ENCODE measurements at places on chromosomes 1 and 21.
A peak's percentile ranks its signal among the peaks of the same experiment; 100 is the strongest.

GRCh38 chr1:174156437-174156836, 2.9 kb upstream of the RABGAP1L start:
- peaks cover 26% of the 10 kb centered on the region for H3K4me1 ChIP-seq
- H3K27me3 ChIP-seq: peaks cover 5% of the 10 kb centered on the region
- no peak overlapping the region for H3K27ac ChIP-seq
- H3K4me3 ChIP-seq: no peak overlapping the region
- H3K36me3 ChIP-seq: no peaks in the 10 kb centered on the region
- no peak for DNase-seq

GRCh38 chr1:211695135-211695816, 19.9 kb upstream of the NEK2 start:
- H3K4me3 ChIP-seq: no peak overlapping the region
- peaks cover 23% of the 10 kb centered on the region for H3K27me3 ChIP-seq
- no peak for DNase-seq

DNA sequence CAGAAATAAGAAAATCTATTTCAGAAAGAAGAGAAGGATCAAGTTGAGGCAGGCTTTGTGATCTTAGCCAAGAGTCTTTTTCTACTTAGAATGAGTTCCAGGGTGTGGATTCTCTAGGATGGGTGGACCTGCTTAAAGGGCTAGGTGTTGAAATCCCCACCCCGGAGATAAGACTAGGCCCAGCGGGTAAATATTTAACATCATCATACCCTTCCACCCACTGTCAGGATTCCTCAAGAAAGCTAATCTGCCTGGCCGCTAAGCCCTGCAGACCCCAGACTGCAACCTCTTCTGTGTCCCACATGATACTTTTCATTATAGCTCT, 5.8 kb downstream of the IGSF9 start:
- peaks cover 72% of the 10 kb centered on the region for H3K4me1 ChIP-seq
- peaks cover 14% of the 10 kb centered on the region for H3K27me3 ChIP-seq
- no peak overlapping the region for H3K27ac ChIP-seq
- DNase-seq: no peak
- no peak overlapping the region for H3K4me3 ChIP-seq

DNA sequence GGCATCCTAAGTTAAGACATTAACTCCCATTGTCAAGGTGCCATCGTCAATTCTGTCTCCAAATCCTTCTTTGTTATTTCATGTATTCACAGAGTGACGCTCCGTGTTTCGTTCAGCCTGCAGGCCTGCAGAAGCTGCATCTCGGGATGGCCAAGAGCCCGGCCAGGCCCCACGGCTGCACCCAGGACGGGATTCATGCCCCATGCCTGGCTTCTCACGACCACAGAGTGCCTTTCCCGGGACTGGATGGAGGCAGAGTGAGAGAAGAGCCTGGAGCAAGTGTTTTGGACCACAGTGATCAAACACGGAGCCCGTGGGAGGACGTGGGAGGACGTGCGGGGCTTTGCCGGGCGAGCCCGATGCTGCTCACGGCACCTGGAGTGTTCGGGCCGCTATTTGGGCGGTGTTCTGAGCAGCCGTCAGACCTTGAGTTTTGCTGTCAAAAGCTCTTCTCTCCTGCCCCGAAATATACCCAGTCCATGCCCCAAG, 56.8 kb downstream of the COL6A1 start:
- no peak for DNase-seq
- H3K27ac ChIP-seq: peak overlapping the region; percentile 90
- H3K4me3 ChIP-seq: peak overlapping the region; percentile 49
- peaks cover 6% of the 10 kb centered on the region for H3K27me3 ChIP-seq

- H3K27ac ChIP-seq: no peak overlapping the region
- DNase-seq: no peak
- no peaks in the 10 kb centered on the region for H3K36me3 ChIP-seq
- peaks cover 9% of the 10 kb centered on the region for H3K27me3 ChIP-seq
- peaks cover 14% of the 10 kb centered on the region for H3K4me1 ChIP-seq
Measured at GRCh38 chr1:116432655-116433265, 59.7 kb downstream of the ATP1A1 start.

GRCh38 chr1:27149084-27149761, 5.7 kb downstream of the SLC9A1 start:
- H3K27me3 ChIP-seq: no peaks in the 10 kb centered on the region
- peaks cover 6% of the 10 kb centered on the region for H3K36me3 ChIP-seq
- DNase-seq: no peak
- H3K27ac ChIP-seq: no peak overlapping the region
- no peak overlapping the region for H3K4me3 ChIP-seq

GRCh38 chr1:36034692-36035091, 49.2 kb upstream of the TEKT2 start:
- H3K4me3 ChIP-seq: no peak overlapping the region
- peaks cover 73% of the 10 kb centered on the region for H3K36me3 ChIP-seq
- DNase-seq: no peak
- no peaks in the 10 kb centered on the region for H3K27me3 ChIP-seq
- no peak overlapping the region for H3K27ac ChIP-seq

DNA sequence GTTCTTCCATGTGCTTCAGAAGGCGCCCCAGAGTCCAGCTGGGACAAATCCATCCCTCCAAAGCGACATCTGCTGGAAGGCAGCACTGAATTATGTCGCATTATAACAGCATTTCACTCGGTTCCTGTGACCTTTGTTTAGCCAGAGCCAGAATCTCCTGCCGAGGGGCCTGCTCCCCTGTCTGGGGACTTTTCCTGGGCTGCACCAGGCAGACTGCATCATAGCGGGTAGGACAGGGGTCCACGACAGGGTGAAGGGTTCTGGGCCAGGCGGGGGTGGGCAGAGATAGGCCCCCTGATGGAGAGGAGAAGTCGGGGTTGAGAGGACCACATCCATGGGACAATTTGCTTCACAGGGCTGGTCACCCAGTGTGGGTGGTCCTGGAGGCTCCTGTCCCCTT, 276.9 kb downstream of the MATN1 start:
- no peak for DNase-seq
- peaks cover 30% of the 10 kb centered on the region for H3K4me1 ChIP-seq
- H3K27ac ChIP-seq: no peak overlapping the region
- H3K27me3 ChIP-seq: peaks cover 38% of the 10 kb centered on the region
- no peaks in the 10 kb centered on the region for H3K36me3 ChIP-seq

DNA sequence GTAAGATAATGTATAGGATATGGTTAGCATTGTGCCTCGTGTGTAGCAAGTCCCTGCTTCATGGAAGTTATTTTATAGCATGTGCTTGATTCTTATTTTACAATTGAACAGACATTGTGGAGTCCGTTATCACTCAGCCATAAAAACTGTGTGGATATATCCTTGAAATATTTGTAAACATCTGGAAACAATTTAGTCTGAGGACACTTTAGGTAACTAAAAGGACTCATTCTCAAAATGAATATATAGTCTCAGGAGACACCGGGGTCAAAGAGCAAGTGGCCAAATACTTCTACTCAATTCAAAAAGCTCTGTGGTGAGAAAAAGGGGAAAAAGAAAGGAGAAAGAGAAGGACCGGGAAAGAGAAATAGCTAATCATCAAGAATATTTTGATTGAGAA, 23.7 kb downstream of the PRRX1 start:
- H3K36me3 ChIP-seq: no peaks in the 10 kb centered on the region
- peaks cover 33% of the 10 kb centered on the region for H3K4me1 ChIP-seq
- peak overlapping the region; percentile 2 for H3K4me3 ChIP-seq
- H3K27ac ChIP-seq: no peak overlapping the region
- DNase-seq: no peak
- H3K27me3 ChIP-seq: peaks cover 8% of the 10 kb centered on the region

DNA sequence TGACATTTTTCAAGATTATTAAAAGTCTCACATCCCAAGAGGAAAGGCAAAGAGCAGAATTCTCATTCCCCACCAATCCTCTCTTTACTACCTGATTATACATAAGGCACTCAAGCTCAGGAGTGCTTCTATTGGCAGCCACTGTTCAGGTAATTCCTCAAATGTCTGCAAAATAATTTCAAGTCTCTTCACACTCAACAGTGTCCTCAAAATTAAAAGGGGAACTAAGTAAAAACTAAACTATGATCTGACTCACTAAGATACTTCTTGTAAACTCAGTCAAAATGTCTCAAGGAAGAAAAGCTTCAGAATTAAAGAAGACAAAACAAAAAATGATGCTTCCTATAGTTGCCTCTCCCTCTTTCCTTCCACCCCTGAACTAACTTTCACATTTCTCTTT, 135.6 kb downstream of the GPATCH2 start:
- H3K27me3 ChIP-seq: no peaks in the 10 kb centered on the region
- peaks cover 6% of the 10 kb centered on the region for H3K36me3 ChIP-seq
- H3K4me3 ChIP-seq: no peak overlapping the region
- H3K27ac ChIP-seq: no peak overlapping the region
- no peak for DNase-seq

- H3K4me1 ChIP-seq: peaks cover 8% of the 10 kb centered on the region
- no peak overlapping the region for H3K4me3 ChIP-seq
Measured at GRCh38 chr1:1764876-1765470, 13.3 kb downstream of the NADK start.

DNA sequence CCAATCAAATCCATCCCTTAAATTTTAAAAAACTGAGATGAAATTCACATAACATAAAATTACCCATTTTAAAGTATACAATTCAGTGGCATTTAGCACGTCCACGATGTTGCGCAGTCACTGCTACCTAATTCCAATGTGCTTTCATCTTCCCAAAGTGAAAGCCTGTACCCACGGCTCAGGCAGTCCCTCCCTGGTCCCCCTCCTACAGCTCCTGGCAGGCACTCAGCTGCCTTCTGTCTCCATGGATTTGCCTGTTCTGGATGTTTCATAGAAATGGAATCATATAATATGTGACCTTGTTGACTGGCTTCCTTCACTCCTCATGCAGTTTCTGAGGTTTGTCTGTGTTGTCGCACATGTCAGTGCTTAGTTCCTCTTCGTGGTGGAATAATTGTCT, 386.3 kb downstream of the CAMTA1 start:
- H3K36me3 ChIP-seq: peaks cover 1% of the 10 kb centered on the region
- H3K27ac ChIP-seq: no peak overlapping the region
- no peak for DNase-seq

- peaks cover 5% of the 10 kb centered on the region for H3K27me3 ChIP-seq
- no peak overlapping the region for H3K4me3 ChIP-seq
- no peak for DNase-seq
- H3K27ac ChIP-seq: no peak overlapping the region
Measured at GRCh38 chr1:15738416-15739113, 2.5 kb downstream of the SLC25A34 start.

DNA sequence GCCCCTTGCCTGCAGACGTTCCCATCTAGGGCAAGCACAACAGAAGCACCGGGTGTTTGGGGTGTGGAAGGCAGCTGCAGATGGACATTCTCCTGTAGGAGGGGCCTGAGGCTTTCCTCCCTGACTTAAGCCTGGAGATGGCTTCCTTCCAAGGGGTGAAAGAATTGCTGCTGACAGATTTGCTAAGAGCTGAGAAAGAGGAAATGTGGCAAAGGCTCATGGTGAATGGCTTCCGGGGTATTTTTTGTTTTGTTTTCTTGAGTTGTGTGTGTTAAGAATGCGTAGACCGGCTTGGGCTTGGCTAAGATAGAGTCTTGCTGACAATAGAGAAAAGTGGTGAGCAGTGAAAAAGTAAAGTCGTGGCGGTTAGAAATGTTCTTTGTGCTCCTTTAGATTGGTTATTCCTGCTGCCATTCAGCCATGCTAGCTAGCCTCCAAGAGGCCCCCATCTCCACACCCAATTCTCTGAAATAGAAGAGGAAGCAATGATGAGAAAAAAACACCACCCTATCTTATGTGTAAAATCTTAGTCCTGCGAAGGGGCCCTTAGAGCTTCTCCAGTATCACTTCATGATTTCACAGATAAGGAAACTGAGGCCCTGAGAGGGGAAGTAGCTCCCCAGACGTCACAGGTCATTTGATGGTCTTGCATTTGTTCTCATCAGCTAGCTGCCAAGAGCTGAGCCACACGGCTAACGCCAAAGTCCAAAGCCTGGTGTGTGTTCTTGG, 36.9 kb downstream of the EIF2D start:
- DNase-seq: no peak
- H3K27ac ChIP-seq: no peak overlapping the region
- H3K27me3 ChIP-seq: peaks cover 12% of the 10 kb centered on the region
- peaks cover 2% of the 10 kb centered on the region for H3K36me3 ChIP-seq
- H3K4me1 ChIP-seq: peaks cover 6% of the 10 kb centered on the region

DNA sequence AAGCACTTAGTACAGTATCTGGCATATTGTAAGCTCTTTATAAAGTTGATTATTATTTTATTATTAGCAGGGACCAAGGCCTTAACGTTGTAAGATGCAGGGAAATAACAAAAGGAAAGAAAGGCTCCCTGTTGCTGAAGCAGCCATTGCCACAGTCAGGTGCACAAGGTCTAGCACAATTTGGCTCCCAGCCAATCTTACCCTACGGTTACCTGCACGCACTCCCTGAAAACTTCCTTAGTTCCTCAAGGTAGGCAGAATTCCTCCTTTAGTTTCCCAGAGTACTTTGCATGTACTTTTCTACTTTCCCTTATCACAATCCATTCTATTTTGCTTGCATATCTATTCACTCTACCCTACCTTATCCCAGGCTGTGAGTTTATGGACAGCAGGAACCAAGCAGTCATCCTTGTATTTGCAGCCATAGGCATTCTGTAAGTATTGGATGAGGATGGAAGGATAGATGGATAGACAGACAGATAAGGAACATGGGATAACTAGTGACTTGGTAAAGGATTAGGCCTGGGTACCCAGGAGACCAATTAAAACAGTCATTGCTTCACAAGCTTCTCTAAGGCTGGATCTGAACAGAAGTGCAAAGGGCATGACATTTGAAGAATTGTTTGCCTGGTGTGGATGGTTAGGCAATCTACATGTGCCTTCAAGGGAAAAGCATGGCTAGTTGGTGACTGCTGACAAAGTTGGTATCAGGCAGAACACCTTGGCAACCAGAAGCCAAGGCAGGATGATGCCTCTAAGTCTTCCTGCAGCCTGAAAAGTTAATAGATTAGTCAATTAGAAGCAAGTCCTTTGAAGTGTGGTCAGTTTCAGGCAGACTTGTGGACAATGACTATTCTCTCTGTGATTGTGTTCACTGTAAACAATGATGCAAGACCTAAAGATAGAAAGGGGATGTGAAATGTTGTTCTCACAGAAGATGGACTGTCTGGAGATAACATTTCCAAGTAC, 20.8 kb upstream of the JAK1 start:
- H3K4me1 ChIP-seq: no peaks in the 10 kb centered on the region
- H3K27me3 ChIP-seq: peaks cover 11% of the 10 kb centered on the region
- no peak for DNase-seq
- peaks cover 7% of the 10 kb centered on the region for H3K36me3 ChIP-seq

GRCh38 chr1:3462356-3463012, 8.0 kb downstream of the ARHGEF16 start:
- H3K27ac ChIP-seq: no peak overlapping the region
- no peak overlapping the region for H3K4me3 ChIP-seq
- no peak for DNase-seq
- peaks cover 45% of the 10 kb centered on the region for H3K4me1 ChIP-seq

Measured in nephron progenitor cell (in vitro differentiated cells).